ENCODE measurements at places on chromosomes 12 and 14.

GRCh38 chr14:99644723-99645544 is at the start of gene HHIPL1:
Gene HHIPL1 (plus strand): TSS chr14:99645129. CDS start chr14:99645208, 79 bp downstream.
- DNase-seq = no peak

GRCh38 chr14:32762886-32763285 is 175.8 kb upstream of the NPAS3 start:
- DNase-seq = no peak

- DNase-seq = no peak
These were observed 35.5 kb downstream of the CPSF6 start for GRCh38 chr12:69274861-69275260.

DNA sequence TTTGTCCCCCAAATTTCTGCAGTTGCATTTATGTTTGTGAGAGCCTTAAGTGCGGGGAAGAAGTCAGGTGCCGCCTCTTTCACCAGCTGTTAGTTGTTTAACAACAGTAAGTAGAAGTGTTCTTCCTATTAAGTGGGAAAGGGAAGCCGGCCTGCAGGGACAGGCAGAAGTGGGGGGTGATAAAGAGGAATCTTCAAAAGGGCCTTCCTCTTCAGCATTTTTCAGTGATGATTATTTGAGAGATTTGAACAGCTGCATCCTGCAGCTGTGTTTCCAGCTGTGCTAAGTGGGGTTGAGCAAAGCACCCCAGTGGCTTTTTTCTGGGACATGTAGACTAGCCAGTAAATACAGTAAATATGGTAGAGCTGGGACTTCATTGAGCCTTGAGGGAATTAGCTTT is 32.1 kb upstream of the SLC38A1 start:
- DNase-seq = no peak

DNA sequence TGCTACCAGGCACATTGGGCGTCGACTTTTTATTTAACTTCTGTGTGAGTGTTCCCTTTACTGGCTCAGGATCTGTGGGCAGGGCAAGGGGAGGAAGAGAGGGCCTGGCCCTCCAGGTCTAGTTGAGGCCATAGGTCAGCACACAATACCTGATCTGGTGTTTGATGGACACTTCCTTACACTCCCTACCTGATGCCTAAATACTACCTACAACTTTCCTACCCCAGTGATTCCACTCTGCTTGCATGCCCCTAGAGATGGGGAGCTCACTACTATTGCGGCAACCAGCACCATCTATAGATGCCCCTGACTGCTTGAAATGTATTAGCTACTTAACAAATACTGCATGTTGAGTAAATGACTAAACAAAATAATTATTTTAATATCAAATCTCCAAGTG is 20.8 kb upstream of the BEGAIN start:
- DNase-seq = no peak

- DNase-seq = no peak
These were observed 341.8 kb downstream of the GLT1D1 start for GRCh38 chr12:129195081-129195480.

DNA sequence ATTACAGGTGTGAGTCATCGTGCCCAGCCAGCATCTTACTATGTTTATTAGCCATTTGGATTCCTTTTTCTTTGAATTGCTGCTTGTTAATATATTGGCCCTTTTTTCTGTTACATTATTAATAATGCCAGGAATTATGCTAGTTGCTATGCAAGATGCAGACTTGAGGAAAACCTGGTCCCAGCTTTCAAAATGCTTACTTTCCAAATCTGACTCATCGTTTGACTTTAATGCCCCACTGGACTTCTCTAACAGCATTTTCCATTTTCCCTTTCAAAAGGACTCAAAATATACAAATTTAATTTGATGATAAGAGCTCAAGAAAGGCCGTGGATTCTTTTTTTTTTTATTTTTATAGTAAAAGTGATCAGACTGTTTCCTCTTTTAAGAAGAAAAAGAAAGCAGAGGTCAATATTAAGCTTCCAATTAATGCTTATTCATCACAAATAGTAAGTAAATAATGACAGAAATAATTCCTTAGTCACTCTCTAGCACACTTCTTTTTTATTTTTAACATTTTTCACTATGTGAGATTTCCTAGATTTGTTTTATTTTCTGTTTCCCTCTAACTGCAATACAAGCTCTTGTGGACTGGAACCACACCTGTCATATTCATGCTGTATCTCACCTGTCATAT is 146.1 kb upstream of the FGD4 start:
- DNase-seq = no peak

DNA sequence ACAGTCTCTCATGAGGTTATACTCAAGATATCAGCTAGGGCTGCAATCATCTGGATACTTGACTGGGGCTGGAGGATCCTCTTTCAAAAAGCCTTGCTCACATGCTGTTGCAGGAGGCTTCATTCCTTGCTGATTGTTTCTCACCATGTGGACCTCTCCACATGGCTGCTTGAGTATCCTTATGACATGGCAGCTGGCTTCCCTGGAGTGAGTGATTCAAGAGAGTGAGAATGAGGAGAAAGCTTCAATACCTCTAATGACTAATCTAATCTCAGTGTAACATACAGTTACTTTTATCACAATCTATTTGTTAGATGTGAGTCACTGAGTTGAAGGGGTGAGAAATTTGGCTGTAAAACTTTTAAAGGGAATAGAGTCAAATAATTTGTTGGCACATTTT is 14.4 kb upstream of the SDR39U1 start:
- no peak for DNase-seq

GRCh38 chr14:34465069-34465859 is 3.2 kb upstream of the SPTSSA start:
- no peak for DNase-seq

DNA sequence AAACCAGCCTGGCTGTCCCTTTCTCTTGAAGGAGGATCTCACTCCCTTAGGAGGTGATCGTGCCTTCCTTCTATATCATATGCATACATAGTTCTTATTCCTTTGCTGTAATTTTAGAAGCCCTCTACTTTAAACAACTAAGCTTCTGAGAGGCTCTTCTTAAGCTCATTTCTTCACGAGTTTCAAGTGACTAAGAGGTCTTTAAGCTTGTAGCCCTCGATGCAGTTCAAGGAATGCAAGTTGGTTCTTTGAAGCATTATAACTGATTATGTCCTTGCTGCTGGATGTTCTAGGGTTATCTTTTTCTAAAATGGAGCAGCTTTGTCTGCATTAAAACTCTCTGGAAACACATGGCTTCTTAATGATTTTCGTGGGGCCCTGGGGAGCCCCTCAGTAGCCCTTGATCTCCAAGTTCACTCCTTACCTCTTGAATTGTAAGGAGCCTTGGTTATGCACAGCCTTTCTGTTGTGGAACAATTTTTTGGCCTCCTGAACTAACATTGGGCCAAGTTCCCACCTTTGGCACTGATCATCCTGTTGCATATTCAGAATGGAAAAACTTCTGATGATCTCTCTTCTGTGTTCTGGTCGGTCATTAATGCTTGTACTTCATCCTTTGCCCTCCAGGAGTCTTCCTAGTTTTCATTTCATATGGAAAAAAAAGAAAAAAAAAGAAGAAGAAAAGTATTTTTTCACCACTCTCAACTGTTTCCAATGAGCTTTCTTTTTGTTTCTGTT is 12.6 kb downstream of the RASSF8 start:
- DNase-seq = no peak

DNA sequence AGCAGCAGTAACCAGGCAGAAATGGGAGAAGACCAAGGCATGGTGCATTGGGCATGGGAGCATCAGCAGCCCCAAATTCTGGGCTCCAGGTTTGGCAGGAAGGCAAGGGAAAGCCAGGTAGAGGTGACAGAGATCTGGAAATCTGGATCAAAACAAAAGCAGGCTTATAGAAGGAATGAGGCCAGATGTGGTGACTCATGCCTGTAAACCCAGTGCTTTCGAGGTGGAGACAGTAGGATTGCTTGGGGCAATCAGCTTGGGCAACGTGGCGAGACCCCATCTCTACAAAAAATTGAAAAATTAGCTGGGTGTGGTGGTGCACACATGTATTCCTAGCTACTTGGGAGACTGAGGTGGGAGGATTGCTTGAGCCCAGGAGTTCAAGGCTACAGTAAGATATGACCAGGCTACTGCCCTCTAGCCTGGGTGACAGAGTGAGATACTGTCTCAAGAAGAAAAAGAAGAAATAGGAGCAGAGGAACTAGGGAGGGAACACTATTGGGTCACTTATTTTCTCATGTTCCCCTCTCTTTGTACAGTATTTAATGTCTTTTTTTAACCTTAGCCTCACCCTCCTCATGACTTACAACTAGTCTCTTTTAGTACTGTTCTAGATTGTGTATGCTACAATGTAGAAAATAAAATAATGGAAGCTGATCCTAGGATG is 25.1 kb downstream of the SLC4A8 start:
- DNase-seq = no peak

GRCh38 chr14:54502602-54503001 is 7.1 kb upstream of the CGRRF1 start:
- DNase-seq = no peak

DNA sequence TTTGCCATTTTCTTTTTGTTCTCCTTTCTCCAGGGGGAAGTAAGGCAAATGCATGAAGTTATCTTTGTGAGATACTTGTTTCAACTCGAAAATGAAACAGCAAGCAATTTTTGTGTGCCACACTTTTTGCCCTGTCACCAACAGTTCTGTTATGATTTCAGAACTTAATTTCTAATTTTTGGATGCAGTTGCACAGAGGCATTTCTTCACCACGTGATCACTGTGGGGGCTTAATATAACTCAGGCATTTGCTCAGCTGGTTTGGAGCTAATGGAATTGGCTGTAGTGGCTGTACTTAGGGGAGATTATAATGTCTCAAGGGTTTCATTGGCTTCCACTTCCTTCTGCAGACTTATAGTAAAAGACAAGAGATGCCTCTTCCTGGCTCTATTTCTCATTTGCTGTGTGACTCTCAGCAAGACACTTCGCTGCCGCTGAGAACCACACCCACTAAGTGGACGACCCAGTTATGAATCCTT is 452.4 kb downstream of the RAD51B start:
- DNase-seq = no peak

GRCh38 chr14:66745078-66745477 is 237.1 kb downstream of the GPHN start:
- DNase-seq = no peak

DNA sequence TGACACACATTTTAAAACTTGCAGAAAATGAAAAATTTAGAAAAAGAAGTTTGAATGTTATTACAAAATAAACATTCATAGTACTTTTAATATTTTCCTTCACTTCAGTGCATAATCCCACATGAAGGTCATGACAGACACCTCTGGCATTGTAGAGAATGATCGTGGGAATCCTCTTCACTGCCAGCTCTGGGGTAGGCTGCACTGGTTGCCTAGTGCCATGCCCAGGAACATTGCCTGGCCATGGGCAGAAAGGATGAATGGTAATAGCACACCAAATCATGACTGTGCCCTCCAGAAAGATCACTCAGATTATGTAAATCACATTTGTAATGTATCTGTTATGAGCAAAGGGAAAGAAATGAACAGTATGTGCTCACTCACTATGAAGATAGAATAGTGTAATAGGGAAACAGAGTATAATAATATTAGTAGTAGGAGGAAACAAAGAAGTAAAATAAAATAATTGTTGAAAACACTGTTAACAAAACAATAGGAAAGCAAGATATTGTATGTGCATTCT is 161.6 kb downstream of the PLCZ1 start:
- DNase-seq = no peak
